Natural killer cell (primary cell): ENCODE measurements at places on chromosomes 5 and 9. TPM values are rescaled to one million over a fixed set of nuclear protein-coding genes. Genes with fewer than 3 reads are reported as not detected.

DNA sequence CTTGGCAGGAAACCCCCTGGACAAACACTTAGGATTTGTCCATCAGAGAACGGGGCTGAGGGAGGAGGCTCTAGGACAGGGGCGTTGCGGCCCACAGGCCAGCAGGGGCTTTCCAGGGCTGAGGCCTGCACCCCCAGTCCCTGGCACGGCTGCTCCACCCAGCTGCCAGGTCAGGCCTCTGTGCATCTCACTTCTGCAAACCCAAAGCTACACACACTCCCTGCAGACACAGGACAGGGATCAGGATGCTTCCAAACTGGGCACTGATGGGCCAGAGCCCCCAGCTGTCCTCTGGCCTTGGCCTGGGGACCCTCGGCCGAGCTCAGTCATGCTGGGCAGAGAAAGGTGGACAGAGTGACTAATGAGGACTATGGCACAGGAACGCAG, 106.2 kb upstream of the SARDH start:
- no peak for DNase-seq
- no peaks in the 10 kb centered on the region for H3K36me3 ChIP-seq
- peaks cover 6% of the 10 kb centered on the region for H3K4me1 ChIP-seq
- no peak overlapping the region for H3K4me3 ChIP-seq
- H3K27ac ChIP-seq = no peak overlapping the region

DNA sequence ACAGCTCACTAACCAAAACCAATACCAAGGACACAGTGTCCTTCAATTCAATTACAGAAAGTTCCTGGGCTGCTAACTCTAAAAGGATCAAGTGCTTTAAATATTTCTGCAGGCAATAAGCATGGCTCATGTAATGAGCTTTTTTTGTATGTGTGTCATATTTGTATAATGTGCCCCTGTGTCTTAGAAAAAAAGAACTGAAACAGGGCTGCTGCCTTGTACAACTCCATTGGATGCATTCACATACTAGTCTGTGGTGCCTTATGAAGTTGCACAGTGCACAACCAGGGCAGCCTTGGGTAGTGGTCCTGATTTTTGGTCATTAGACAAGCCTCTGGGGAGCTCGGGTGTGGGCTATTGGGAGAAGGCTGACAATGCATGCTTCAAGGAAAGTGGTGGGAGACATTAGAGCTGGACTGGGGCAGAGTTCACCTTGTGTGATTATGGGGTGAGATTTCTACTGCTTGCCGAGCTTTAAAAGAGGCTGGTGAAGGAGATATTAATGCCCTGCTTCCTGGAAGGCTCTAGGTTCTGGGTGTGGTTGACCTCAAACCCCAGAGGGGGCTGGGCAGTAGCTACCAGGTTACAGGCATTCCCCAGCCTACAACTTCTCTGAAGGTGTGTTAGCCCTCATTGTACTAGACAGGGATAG, 3.6 kb upstream of the CPEB4 start:
- H3K4me1 ChIP-seq = peaks cover 30% of the 10 kb centered on the region
- H3K27ac ChIP-seq = peak overlapping the region; percentile 6
- no peaks in the 10 kb centered on the region for H3K27me3 ChIP-seq
- no peak overlapping the region for H3K4me3 ChIP-seq
- no peaks in the 10 kb centered on the region for H3K36me3 ChIP-seq

- DNase-seq = peak; percentile 23
- H3K4me3 ChIP-seq = no peak overlapping the region
- H3K36me3 ChIP-seq = no peaks in the 10 kb centered on the region
- H3K4me1 ChIP-seq = no peaks in the 10 kb centered on the region
- H3K27me3 ChIP-seq = no peaks in the 10 kb centered on the region
- H3K27ac ChIP-seq = no peak overlapping the region
These were observed 172.1 kb downstream of the FER start for GRCh38 chr5:108919591-108920326.

GRCh38 chr5:158410976-158411375, 552.0 kb upstream of the CLINT1 start:
- no peak overlapping the region for H3K4me3 ChIP-seq
- H3K36me3 ChIP-seq = no peaks in the 10 kb centered on the region
- H3K4me1 ChIP-seq = peaks cover 3% of the 10 kb centered on the region
- no peak for DNase-seq
- H3K27ac ChIP-seq = no peak overlapping the region

DNA sequence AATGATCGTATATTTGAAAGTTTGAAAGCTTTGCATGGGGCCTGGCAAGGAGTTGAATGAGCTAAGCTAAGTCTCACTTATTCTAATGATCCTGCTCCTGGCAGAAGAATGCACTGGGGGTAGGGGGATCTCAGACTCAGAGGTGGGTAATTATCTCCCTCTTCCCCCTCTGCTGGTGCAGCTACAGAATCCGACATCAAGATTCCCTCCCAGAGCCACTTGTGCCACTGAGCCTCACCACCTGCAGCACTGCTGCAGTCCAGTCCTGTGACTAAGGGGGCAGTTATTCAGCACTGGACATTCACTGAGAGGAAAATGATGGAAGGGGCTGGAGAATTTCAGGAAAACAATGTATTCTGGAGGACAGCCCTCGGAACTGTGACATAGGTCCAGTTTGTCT, 205.8 kb downstream of the DEPDC1B start:
- no peaks in the 10 kb centered on the region for H3K27me3 ChIP-seq
- no peaks in the 10 kb centered on the region for H3K4me1 ChIP-seq
- DNase-seq = no peak
- no peaks in the 10 kb centered on the region for H3K36me3 ChIP-seq
- no peak overlapping the region for H3K4me3 ChIP-seq

- H3K27me3 ChIP-seq = no peaks in the 10 kb centered on the region
- H3K4me1 ChIP-seq = no peaks in the 10 kb centered on the region
- no peak overlapping the region for H3K27ac ChIP-seq
- H3K36me3 ChIP-seq = no peaks in the 10 kb centered on the region
- no peak overlapping the region for H3K4me3 ChIP-seq
- no peak for DNase-seq
These were observed 163.2 kb downstream of the ARRDC3 start for GRCh38 chr5:91219803-91220371.

DNA sequence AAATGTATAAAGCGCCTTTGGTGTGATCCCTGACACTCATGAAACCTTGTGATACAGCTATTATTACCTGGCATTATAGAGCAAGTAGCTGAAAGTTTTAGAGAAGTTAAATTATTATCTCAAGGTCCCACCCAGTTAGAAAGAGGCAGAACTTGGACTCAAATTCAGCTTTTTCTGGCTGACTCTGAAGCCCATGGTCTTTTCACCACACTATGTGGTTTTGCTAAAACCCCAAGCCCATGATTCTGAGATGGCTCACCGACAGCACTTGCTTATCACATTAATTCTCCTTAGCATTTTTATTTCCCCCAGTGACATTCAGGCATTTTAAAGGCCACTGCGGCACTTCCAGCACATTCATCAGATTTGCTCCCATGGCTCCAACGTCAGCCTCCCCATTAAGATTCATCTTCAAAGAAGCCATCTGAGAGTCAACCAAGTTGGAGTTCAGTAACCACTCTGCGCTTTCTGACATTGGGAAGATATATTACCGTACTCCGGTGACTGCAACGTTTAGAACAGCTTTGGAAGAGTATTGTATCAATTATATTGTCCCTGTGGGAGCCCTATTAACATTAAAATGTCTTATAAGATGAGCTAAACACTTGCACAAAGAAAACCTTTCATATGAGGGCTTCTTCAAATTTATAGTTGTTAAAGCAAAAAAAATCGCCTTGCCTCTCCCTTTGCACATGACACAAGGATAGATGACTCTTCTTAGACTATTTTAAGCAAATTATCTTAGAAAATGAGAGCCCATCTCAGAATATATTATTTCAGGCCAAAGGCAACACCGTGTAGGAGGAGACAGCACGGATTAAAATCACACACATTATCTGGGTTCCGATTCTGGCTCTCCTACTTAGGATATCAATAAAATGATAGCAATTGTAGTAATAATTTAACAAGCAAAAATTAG, 638.1 kb downstream of the ACTL7B start:
- H3K27ac ChIP-seq = no peak overlapping the region
- no peak for DNase-seq
- H3K4me1 ChIP-seq = no peaks in the 10 kb centered on the region
- no peaks in the 10 kb centered on the region for H3K36me3 ChIP-seq

DNA sequence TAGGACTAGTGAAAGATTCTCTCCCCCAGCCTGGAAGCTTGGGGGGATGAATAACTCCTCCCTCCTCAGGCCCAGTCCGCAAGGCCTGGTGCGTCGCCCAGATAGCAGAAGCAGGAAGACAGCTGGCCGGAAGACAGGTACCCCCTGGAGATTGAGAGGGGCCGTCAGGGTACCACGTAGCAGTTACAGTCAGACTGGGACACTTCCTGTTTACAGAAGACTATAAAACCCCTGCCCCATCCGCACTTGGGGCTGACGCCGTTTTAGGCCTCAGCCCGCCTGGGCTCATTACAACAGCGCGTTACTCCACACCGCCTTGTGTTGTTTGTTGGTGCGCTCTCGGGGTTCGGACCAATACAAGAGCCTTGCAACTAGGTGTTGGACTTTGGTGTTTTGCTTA, 15.4 kb downstream of the SEMA6A start:
- no peak overlapping the region for H3K4me3 ChIP-seq
- no peak overlapping the region for H3K27ac ChIP-seq
- H3K36me3 ChIP-seq = no peaks in the 10 kb centered on the region
- no peaks in the 10 kb centered on the region for H3K4me1 ChIP-seq
- H3K27me3 ChIP-seq = no peaks in the 10 kb centered on the region
- no peak for DNase-seq

- peaks cover 66% of the 10 kb centered on the region for H3K4me1 ChIP-seq
- no peak overlapping the region for H3K4me3 ChIP-seq
- DNase-seq = no peak
- no peaks in the 10 kb centered on the region for H3K27me3 ChIP-seq
- H3K27ac ChIP-seq = no peak overlapping the region
- no peaks in the 10 kb centered on the region for H3K36me3 ChIP-seq
These were observed 104.1 kb upstream of the SPRY4 start for GRCh38 chr5:142428773-142429473.

GRCh38 chr5:33649549-33650482, 209.1 kb downstream of the TARS1 start:
- no peak overlapping the region for H3K4me3 ChIP-seq
- no peaks in the 10 kb centered on the region for H3K36me3 ChIP-seq
- H3K27me3 ChIP-seq = no peaks in the 10 kb centered on the region
- H3K4me1 ChIP-seq = no peaks in the 10 kb centered on the region

- H3K4me1 ChIP-seq = peaks cover 4% of the 10 kb centered on the region
- no peak overlapping the region for H3K27ac ChIP-seq
- no peak overlapping the region for H3K4me3 ChIP-seq
- no peaks in the 10 kb centered on the region for H3K27me3 ChIP-seq
- no peaks in the 10 kb centered on the region for H3K36me3 ChIP-seq
These were observed 87.4 kb downstream of the SREK1 start for GRCh38 chr5:66231508-66231907.

DNA sequence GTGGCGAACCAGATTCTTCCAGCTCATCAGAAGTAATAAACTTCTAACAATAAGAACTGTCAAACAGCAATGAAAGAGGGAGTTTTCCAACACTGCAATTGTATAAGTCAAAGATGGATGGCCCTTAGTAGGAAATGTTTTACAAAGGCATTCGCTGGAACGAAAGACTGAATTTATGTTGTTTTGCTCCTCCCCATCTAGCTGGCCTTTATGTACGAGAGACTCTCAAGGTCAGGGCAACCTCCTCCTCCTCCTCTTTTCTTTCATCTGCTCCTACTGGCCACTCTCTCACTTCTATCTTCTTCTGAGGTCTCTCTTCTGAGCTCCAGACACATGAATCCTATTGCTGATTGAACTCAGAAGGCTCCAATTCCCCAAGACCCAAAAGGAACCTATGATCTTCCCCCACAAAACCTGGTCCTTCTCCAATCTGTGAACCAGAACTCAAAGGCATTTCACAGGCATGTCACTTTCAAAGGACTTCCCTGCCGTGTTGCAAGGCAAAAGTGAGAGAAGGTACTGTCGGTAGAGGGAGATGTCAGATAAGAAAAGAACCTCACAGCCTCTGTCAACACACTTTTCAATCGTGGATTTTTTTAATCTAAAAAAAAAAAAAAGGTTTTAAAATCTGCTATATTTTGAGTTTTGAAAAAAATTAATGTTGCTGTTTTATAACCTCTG, 28.5 kb upstream of the PUM3 start:
- H3K27me3 ChIP-seq = no peaks in the 10 kb centered on the region
- H3K27ac ChIP-seq = no peak overlapping the region
- DNase-seq = peak; percentile 62

GRCh38 chr5:126818736-126819135, 41.8 kb downstream of the LMNB1 start:
- H3K4me3 ChIP-seq = no peak overlapping the region
- H3K27ac ChIP-seq = no peak overlapping the region
- H3K36me3 ChIP-seq = peaks cover 23% of the 10 kb centered on the region
- no peak for DNase-seq
- no peaks in the 10 kb centered on the region for H3K4me1 ChIP-seq
- no peaks in the 10 kb centered on the region for H3K27me3 ChIP-seq

DNA sequence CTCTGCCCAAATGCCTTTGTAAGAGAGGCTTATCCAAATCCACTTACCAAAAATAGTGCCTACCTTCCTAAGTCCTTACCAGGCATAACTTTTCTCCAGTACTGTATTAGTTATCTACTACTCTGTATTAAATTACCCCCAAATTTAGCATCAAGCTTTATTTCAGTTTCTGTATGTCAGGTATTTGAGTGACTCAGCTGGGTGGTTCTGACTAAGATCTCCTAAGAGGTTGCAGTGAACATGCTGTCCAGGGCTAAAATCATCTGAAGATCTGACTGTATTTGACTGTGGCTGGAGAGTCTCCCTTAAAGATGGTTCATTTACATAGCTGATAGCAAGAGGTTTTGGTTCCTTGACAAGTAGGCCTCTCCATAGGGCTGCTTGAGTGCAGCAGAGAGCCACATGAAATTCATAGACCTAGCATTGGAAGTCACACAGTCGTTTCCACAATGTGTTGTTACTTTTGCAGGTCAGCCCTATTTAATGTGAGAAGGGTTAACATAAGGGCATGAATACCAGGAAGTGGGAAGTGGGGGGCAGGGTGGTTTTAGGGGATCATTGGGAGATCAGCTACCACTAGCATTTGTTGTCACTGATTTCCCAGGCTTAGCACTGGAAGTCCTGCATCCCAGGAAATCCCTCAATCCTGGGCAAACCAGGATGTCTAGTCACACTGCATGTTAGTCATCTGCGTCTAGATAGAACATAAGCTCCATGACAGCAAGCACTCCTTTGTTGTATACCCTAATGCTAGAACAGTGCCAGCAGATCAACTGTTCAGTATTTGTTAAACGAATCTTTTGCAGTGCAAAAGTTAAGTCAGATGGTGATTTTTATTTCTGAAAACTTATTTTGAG, 2.0 kb upstream of the ZNF622 start:
- DNase-seq = no peak
- peaks cover 10% of the 10 kb centered on the region for H3K36me3 ChIP-seq
- H3K4me3 ChIP-seq = no peak overlapping the region
- peaks cover 25% of the 10 kb centered on the region for H3K4me1 ChIP-seq

DNA sequence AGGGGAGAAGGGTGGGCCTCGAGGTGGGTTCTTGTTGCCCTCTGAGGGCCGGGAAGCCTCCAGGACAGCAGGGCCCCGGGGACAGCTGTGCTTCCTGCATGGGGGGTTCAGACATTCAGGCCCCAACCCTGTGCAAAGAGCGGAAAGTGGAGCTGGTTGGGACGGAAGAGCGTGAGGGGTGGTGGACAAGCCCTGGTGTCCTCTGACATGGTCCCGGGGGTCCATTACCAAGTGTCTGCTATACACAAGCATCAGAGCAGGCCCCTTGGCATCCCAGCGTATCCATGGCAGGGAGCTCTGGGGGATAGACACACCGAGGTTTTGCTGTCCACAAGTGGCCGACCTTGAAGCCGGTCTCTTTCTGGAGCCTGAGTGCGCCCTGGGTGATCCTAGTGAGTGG, 9.3 kb downstream of the PLPP7 start:
- no peaks in the 10 kb centered on the region for H3K36me3 ChIP-seq
- no peak overlapping the region for H3K4me3 ChIP-seq
- H3K4me1 ChIP-seq = no peaks in the 10 kb centered on the region
- no peak overlapping the region for H3K27ac ChIP-seq

SPACA9 gene
- total RNA-seq = 1.6 TPM

RGS7BP gene
- not detected for total RNA-seq

CSF1R gene
- total RNA-seq = 4.9 TPM

SRD5A1 gene
- 7.8 TPM for total RNA-seq

PCDHGA3 gene
- total RNA-seq = not detected

NREP gene
- total RNA-seq = 8.4 TPM
